ENCODE measurements at places on chromosomes 6 and 20.

DNA sequence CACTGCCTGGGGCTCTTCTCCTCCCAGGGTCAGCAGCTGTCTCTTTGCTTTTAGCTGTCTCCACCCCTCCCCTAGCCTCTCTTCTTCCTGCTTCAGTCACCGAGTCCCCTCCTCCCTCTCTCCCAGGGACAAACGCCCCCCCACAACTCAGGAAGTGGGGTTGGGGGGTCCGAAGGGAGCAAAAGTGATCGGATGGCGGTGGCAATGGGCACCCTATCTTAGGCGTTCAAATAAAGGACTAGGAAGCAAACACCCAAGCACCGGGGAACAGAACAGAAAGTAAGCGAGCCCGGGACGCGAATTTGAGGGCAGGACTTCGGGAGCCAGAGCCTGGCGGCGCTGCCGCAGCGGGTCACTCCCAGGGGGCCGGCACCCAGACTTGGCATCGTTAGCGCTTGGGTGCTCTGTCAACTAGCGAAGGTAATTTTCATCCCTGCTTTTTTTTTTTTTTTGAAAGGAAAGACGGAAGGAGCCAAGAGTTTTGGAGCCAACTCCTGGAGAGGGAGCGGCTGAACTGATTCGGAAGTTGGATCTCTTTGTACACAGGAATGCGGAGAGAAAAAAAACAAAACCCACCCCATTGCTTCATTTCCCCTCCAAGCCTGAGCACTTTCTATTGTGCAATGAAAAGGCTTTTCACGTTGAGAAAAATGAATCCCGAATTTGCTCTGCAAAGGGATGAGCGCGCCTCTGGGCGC is 815 bp upstream of the ITPR3 start:
- peak; percentile 92 for DNase-seq

DNA sequence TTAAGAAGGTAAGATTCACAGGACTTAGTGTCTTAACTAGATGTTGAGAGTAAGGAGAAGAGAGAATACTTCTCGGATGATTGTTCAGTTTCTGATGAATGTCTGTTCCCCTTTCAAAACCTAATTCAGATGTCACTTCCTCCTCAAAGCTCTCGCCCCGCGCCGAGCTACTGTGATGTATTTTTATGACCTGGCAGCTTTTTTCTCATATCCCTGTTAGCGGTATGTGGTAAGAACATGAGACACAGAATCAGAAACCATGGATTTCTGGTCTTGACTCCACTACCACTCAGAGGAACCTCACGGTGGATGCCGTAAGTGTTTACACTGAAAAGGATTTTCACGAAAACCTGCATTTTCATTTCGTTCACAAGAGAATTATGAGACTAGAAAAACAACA is 48.4 kb downstream of the CEP43 start:
- DNase-seq: no peak

- DNase-seq: no peak
Observed at GRCh38 chr6:38713812-38714211, 1.3 kb upstream of the DNAH8 start.

DNA sequence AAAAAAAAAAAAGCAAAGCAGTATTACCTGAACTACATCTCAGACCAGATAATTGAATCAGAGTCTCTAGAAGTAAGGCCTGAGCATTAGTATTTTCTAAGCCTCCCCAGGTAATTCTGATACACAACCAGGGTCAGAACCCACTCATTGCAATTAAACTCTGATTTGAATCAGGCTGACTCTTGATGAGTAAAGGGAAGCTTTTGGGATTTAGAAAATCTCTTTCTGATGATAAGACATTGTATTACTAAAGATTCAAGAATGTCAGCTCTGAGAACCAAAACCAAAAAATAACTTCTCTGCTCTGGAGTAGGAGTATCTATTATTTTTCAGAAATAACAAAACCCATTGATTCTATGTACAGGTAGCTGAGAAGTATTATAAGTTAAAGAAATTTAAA is 100.1 kb upstream of the COL21A1 start:
- no peak for DNase-seq

Measured in fibroblast of pulmonary artery (primary cell).